ENCODE measurements at places on chromosomes 6 and 20.
A peak's percentile ranks its signal among the peaks of the same experiment; 100 is the strongest.

DNA sequence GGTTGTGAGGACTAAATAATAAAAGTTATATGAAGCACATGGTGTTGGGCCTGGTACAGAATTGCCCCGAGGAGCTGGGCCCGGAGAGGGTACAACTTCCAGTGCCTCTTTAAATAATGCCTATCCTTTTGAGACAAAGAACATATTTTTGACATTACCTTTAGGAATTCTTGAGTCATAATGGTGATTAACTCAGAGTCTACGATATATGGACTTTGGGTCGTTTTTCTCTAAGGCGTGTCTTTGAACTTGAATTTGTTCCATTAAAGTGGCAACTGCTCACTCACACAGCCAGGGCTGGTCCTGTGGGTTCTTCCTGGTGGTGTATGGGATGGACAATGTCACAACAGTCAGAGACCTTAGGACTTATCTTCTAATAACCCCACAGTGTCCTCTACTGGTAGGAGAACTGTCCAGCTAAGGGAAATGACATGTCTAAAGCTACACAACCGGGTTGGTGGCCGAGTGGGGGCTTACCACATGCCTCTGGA lies 106.5 kb downstream of the CDC5L start:
- H3K4me1 ChIP-seq: no peaks in the 10 kb centered on the region
- H3K27me3 ChIP-seq: no peaks in the 10 kb centered on the region
- H3K36me3 ChIP-seq: no peaks in the 10 kb centered on the region
- H3K27ac ChIP-seq: no peak overlapping the region
- no peak for DNase-seq

GRCh38 chr20:19451231-19451922 lies 238.9 kb downstream of the SLC24A3 start:
- peaks cover 6% of the 10 kb centered on the region for H3K4me1 ChIP-seq
- no peak for DNase-seq
- no peak overlapping the region for H3K27ac ChIP-seq

DNA sequence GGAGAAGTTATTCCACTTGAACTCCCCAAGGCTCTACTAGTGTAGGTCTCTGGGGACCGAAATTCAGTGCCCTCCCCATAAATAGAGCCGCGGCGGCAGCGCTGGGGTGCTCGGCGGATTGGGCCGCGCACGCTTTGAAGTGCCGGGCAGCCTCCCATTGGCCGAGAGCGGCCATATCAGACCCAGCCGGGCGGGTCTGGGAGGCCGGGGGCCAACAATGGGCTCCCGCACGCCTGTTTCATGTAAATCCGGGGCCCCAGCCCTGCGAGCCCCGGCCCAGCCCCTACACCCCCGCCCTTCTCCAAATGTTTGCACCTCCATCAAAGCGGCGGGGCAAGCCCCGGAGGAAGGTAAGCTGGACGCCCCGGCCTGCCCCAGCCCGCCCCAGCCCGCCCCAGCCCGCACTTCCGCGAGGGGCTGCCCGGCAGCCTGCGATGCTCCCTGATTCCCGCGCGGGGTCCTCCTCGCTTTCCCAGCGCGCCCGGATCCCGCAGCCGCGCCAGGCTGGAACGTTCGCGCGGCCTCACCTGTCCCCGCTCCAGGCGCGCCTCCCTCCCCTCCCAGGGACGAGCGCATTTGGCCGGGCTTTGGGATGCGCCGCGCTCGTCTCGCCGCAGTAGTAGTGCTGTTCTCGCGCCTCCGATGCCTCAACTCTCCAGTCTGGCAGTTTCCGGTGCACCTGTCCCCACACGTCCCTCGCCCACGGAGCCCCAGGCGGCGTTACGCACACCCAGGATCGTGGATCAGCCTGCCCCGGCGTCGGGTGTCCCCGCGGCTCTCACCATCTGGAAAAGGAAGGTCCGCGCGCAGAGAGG lies at the start of gene TBXT:
TSS of gene TBXT (minus strand) at position 51 of the 815 bp plus-strand sequence. CDS start 260 bp downstream, outside the sequence.
- DNase-seq: no peak
- no peak within 1 kb of the TSS for H3K27ac ChIP-seq
- no peaks in the 10 kb centered on the region for H3K36me3 ChIP-seq
- H3K4me3 ChIP-seq: peak within 1 kb of the TSS; percentile 33

DNA sequence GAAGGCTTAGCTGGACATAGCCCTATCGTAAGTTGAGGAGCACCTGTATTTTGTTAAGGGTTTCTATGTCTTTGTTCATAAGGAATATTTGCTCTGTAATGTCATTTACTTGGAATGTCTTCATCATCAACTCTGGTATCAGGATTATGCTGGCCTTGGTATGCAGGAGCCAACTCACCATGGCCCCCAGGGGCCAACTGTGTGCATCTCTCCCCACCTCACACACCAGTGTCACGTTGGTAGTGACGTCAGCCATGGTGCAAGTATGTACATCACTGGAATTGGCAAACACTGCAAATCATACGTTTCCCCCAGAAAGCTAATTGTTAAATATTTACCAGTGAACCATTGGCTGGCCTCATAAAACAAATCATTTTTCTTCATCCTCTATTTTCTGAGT lies 70.8 kb downstream of the YTHDF1 start:
- no peak overlapping the region for H3K4me3 ChIP-seq
- H3K27me3 ChIP-seq: peaks cover 32% of the 10 kb centered on the region
- no peaks in the 10 kb centered on the region for H3K4me1 ChIP-seq
- DNase-seq: no peak

DNA sequence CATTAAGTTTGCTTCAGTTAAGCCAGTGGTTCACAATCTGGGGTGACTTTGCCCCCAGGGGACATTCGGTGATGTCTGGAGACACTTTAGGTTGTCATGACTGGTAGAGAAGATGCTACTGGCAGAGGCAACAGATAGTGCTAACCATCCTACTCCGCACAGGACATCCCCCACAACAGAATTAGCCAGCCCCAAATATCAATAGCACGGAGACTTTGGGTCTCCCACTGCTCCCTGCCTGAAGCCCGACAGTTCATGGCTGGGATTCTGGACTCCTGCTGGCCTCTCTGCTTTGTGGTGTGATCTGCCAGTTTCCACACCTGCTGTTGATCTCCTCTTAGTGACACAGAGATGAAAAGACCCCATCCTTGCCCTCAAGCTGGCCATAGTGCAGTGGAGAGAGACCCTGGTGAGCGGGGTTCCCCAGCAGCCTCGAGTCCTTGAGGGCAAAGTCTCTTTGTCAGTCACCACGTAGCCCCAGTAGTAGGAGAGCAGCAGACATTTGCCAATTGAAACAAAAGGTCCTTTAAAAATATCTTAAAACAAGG lies 24.7 kb upstream of the TTPAL start:
- H3K27me3 ChIP-seq: no peaks in the 10 kb centered on the region
- peak overlapping the region; percentile 33 for H3K27ac ChIP-seq
- H3K4me1 ChIP-seq: peaks cover 22% of the 10 kb centered on the region
- DNase-seq: no peak
- no peaks in the 10 kb centered on the region for H3K36me3 ChIP-seq

- H3K27me3 ChIP-seq: no peaks in the 10 kb centered on the region
- no peak overlapping the region for H3K27ac ChIP-seq
- DNase-seq: no peak
Observed at GRCh38 chr20:51369503-51369902, 173.0 kb downstream of the NFATC2 start.

DNA sequence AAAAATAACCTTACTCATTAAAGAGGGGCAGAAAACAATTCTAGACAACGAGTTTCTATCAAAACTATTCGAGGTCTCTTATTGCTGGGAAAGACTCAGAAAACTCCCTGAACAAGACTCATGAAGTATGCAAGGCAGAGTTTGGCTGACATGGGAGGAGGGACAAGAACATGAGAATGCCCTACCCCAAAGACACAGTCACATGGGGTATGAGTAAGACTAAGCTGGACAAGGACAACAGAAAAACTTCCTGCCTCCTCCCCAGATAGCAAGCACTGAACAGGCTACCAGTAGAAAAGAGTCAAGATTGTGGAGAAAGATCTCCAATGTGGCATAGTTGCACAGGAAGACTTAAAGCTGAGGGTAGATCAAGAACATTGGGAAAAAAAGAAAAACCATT lies 39.7 kb upstream of the PHIP start:
- no peak for DNase-seq
- no peak overlapping the region for H3K4me3 ChIP-seq

GRCh38 chr6:167233490-167233889 lies 57.6 kb upstream of the UNC93A start:
- H3K4me3 ChIP-seq: no peak overlapping the region
- H3K4me1 ChIP-seq: no peaks in the 10 kb centered on the region
- H3K36me3 ChIP-seq: no peaks in the 10 kb centered on the region
- H3K27ac ChIP-seq: no peak overlapping the region

DNA sequence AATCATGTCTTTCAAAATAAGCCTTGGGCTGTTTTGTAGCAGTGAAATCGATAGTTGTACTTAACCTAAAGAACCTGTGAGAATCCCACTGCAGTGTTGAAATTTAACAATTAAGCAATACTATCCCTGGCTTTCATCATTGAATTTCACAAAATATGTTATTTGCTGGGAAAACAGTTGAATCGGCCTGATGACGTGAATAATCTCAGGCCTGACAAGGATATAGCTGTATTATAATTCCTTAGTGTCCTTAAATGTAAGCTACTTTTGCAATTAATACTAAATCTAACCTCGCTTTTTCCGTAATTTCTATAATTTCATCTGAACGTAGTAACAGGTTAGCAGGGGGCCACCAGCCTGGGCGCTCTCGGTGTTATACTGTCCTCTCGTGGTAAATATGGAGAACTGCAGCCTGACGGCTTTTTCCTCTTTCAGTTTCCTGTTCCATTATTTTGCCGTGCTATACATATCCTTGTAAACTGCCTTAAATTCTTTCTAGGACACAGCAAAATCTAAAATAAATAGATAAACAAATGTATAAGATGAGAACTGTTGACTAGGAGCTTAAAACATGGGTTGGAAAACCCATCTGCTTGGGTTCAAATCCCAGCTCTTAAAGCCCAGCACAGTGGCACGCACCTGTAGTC lies 24.0 kb downstream of the MTFR2 start:
- no peak overlapping the region for H3K27ac ChIP-seq
- DNase-seq: peak; percentile 70
- no peaks in the 10 kb centered on the region for H3K27me3 ChIP-seq
- peaks cover 16% of the 10 kb centered on the region for H3K4me1 ChIP-seq
- no peaks in the 10 kb centered on the region for H3K36me3 ChIP-seq

DNA sequence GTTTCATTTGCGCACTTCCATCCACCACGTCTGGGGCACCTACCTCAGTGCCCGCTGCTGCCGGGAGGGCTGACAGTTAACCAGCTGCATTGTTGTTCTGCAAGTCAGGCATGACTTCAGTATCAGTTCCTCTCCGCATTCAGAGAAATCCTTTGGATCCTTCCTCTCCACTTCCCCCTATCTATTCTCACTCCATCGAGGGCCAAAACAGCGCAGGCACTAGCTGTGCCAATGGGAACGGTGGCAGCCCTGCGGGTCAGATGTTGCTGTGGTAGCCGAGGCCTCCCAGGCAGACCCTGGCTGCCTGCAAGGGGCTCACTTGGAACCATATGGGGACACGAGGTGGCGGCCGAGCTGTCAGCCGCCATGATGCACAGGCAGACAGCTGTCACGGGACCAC lies 64.2 kb upstream of the INSM1 start:
- no peak overlapping the region for H3K4me3 ChIP-seq
- H3K36me3 ChIP-seq: no peaks in the 10 kb centered on the region
- no peaks in the 10 kb centered on the region for H3K27me3 ChIP-seq
- no peak for DNase-seq
- H3K4me1 ChIP-seq: no peaks in the 10 kb centered on the region
- H3K27ac ChIP-seq: no peak overlapping the region

GRCh38 chr6:170033666-170034065 lies 257.2 kb downstream of the DLL1 start:
- H3K4me1 ChIP-seq: peaks cover 9% of the 10 kb centered on the region
- no peaks in the 10 kb centered on the region for H3K36me3 ChIP-seq
- no peak overlapping the region for H3K4me3 ChIP-seq
- H3K27me3 ChIP-seq: no peaks in the 10 kb centered on the region
- H3K27ac ChIP-seq: no peak overlapping the region

GRCh38 chr6:27839626-27840475 lies 72.3 kb downstream of the OR2B2 start:
- peaks cover 21% of the 10 kb centered on the region for H3K4me1 ChIP-seq
- peak overlapping the region; percentile 62 for H3K4me3 ChIP-seq
- H3K36me3 ChIP-seq: no peaks in the 10 kb centered on the region
- DNase-seq: no peak

- no peaks in the 10 kb centered on the region for H3K36me3 ChIP-seq
- H3K4me3 ChIP-seq: no peak overlapping the region
- H3K27me3 ChIP-seq: no peaks in the 10 kb centered on the region
Observed at GRCh38 chr6:120230008-120230407, 880.4 kb upstream of the MAN1A1 start.

DNA sequence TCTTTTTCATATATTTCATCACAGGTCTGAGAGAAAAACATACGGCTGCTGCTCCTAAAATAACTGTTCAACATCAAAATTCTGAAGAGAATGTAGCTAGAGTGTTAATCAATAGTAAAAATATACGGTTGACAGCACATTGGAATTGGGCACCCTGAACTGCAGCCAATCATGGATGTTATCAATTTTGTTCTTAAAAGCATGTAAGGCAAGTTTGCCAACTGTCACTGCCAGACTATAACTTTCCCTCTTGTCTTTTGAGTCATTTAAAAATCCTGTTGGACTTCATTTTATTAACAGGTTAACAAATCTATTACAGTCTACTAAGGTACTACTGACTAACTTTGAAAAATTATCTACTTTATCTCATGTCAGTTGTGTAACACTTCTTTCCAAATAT lies 592.8 kb downstream of the HACE1 start:
- no peaks in the 10 kb centered on the region for H3K27me3 ChIP-seq
- H3K27ac ChIP-seq: no peak overlapping the region
- H3K4me1 ChIP-seq: no peaks in the 10 kb centered on the region
- DNase-seq: no peak

DNA sequence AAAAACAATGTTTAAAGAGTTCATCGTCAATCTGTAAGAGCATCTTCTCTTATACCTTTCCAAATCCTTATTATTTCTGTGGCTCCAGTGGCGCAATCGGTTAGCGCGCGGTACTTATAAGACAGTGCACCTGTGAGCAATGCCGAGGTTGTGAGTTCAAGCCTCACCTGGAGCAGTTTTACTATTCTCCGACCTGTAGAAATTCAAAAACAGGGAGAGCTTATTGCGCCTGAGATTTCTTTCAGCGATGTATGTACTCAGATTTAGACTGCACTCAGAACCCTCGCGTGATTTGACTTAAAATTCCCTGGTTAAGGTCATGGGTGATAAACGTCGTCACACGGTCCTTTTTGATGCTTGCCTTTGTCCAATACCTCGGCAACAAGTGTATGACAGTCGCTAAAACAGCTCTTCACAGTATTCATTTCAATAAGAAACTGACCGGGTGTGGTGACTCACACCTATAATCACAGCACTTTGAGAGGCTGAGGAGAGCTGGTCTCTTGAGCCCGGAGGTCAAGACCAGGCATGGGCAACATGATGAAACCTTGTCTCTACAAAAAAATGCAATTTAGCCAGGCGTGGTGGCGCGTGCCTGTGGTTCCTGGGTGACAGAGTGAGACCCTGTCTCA lies 11.9 kb downstream of the GPX5 start:
- H3K27ac ChIP-seq: no peak overlapping the region
- H3K36me3 ChIP-seq: no peaks in the 10 kb centered on the region
- H3K27me3 ChIP-seq: peaks cover 27% of the 10 kb centered on the region
- no peak for DNase-seq
- H3K4me3 ChIP-seq: no peak overlapping the region

- no peaks in the 10 kb centered on the region for H3K36me3 ChIP-seq
- no peak overlapping the region for H3K4me3 ChIP-seq
- no peak overlapping the region for H3K27ac ChIP-seq
- H3K27me3 ChIP-seq: no peaks in the 10 kb centered on the region
Observed at GRCh38 chr6:157800420-157801237, 22.4 kb upstream of the SNX9 start.

GRCh38 chr6:170006900-170007467 lies 255.6 kb downstream of the ERMARD start:
- DNase-seq: no peak
- no peaks in the 10 kb centered on the region for H3K36me3 ChIP-seq
- peaks cover 6% of the 10 kb centered on the region for H3K27me3 ChIP-seq
- H3K27ac ChIP-seq: no peak overlapping the region
- no peak overlapping the region for H3K4me3 ChIP-seq
